Fibroblast of villous mesenchyme (primary cell): ENCODE measurements at places on chromosomes 13 and 19. TPM values are rescaled to one million over a fixed set of nuclear protein-coding genes. Genes with fewer than 3 reads are reported as not detected.
A peak's percentile ranks its signal among the peaks of the same experiment; 100 is the strongest.

GRCh38 chr13:74063533-74064100 lies 70.6 kb downstream of the KLF12 start:
- no peak for DNase-seq

- DNase-seq = peak; percentile 55
Measured at GRCh38 chr19:3656073-3656746, 29.6 kb upstream of the CACTIN start.

DNA sequence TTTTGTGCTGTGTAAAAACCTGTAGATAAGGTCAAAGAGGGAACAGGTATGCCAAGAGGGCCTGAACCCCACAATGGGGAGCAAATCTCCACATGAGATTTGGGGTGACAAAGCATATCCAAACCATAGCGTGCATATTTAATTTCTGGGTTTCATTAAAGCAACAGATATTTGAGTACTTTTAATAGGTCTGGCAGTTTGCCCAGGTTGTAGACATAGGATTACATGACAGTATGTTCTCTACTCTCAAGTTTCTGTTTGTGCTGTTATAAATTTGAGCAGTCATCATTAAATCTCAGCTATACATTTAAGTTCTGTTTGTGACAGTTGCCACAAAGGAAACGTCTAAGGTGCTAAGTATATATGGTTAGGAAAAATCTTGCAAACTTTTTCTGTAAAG lies 236.4 kb downstream of the ATP8A2 start:
- DNase-seq = no peak

DNA sequence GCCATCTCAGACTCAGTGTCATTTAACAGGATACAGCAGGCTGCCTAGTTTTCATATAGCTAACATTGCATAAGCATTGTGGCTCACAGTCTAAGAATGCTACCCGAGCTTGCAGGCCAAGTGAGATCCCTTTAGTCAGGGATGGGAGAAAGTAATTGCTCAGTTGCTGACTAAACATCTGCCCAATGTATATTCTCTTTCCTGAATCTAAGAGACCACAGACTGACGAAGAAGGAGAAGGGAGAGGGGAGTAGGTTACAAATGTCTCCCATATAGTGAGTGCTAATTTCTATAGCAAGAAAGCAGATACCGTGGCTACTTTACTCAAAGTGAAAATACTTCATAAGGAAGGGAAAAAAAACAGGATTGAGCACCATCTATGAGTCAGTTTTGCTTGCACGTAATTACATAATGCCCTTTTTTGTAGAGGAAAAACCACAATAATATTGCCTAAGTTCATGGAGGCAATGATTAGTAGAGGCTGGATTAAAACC lies 453.9 kb downstream of the COG6 start:
- DNase-seq = peak; percentile 93

GRCh38 chr19:33240181-33240771 lies 14.6 kb upstream of the SLC7A10 start:
- no peak for DNase-seq

ZNF304 gene
- total RNA-seq = 9.0 and 11.2 TPM in 2 replicates

ZNF98 gene
- total RNA-seq = not detected in 2 replicates

GRCh38 chr13:44719857-44720671 lies 143.9 kb upstream of the TSC22D1 start:
- peak; percentile 50 for DNase-seq

FCER2 gene
- not detected in 2 replicates for total RNA-seq

IGFL3 gene
- total RNA-seq = not detected in 2 replicates

SMAD9 gene
- 4.2 and 4.3 TPM in 2 replicates for total RNA-seq

PLEKHF1 gene
- 9.9 and 22.5 TPM in 2 replicates for total RNA-seq

- no peak for DNase-seq
Measured at GRCh38 chr19:18041054-18041453, 33.1 kb downstream of the ARRDC2 start.

DNA sequence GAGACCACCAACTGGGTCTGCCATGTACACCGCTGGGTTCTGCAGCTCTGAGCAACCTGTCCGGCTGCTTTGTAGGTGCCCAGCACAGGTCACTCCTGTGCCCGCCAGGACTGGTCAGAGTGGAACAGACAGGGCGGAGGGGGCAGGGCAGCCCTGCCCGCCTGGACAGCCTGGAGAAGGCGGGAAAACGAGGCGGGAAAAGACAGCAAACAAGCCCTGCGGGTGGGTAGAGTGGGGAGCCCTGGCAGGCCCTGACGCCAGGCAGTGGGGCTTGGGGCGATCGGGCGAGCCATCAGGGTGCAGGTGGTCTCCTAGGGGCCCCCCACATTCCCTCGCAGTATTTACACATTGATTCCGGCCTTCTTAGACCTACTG lies 533 bp upstream of the UHRF1 start:
- no peak for DNase-seq

WDR88 gene
- total RNA-seq = not detected in 2 replicates

GRCh38 chr19:11563532-11563931 lies 4.5 kb upstream of the ELOF1 start:
- DNase-seq = no peak

- DNase-seq = no peak
Measured at GRCh38 chr13:50760751-50761150, 82.7 kb downstream of the DLEU7 start.

DNA sequence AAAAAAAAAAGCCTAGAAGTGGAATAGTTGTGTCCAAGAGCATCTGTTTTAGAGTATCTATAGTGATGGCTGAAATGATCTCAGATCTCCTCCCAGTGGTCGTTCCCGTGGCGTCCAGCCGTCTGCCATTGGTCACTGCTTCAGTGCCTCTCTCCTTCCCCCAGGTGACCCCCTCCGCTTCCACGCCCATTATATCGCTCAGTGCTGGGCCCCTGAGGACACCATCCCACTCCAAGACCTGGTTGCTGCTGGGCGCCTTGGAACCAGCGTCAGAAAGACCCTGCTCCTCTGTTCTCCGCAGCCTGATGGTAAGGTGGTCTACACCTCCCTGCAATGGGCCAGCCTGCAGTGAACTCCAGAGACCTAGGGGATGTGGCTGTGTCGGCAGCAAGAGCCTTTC lies 1.9 kb downstream of the TSEN34 start:
- DNase-seq = no peak

DNA sequence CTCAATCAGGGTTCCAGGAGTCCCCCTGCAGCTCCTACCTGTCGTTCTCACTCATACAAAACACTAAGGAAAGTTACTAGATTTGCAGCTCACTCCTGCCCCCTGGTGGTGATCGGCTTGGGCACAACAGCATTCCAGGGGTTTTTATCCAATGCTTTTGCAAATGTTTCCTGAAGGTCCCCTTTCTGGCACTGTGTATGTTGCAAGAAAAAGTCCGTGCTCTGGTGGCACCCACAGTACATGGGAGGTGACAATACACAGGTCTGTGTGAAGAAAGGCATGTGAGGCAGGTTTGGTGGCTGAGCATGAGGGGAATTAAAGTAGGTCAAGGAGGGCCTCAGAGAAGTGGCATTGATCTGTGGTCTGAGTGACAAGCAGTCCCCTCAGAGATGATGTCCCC lies 8.6 kb upstream of the TYK2 start:
- peak; percentile 81 for DNase-seq

GRCh38 chr19:3785451-3785937 lies 687 bp downstream of the MATK start:
- DNase-seq = no peak

DNA sequence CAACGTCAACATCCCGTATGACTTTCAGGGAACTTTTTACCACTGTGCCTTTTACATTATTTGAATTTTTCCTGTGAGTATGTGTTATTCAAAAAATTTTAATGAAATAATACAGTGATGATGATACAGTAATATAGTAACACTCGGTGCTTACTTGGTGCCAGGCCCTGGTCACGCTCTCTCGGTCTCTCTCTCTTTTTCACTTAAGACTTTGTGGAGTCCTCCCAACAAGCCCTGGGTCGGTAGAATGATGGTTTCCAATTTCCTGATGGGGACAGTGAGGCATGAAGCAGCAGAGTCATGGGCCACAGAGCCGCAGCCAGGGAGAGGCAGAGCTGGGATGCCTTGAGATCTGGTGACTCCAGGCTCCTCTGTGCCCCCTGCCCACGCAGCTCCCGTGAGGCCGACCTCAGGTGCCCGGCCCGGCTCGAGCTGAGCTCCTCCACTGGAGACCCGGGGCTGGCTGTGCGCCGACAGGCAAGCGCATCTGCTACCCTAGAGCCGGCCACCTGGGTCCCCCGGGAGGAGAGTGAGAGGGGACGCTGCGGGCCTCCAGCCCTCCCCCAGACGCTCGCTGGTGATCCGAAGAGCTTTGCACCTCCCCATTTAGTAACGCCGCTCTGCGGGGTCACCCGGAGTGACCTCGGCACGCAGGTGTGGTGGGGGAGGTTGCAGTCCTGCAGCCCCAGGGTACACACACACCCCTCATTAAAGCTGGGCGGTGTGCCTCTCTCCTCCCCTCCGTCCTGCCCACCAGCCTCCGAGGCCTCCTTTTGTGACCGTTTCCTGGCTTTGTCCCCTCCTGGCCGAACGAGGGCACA lies 4.4 kb upstream of the SBK3 start:
- peak; percentile 71 for DNase-seq

- DNase-seq = peak; percentile 33
Measured at GRCh38 chr13:24217601-24218281, 57.2 kb downstream of the SPATA13 start.

- DNase-seq = no peak
Measured at GRCh38 chr13:78323040-78323439, 280.3 kb downstream of the POU4F1 start.

DNA sequence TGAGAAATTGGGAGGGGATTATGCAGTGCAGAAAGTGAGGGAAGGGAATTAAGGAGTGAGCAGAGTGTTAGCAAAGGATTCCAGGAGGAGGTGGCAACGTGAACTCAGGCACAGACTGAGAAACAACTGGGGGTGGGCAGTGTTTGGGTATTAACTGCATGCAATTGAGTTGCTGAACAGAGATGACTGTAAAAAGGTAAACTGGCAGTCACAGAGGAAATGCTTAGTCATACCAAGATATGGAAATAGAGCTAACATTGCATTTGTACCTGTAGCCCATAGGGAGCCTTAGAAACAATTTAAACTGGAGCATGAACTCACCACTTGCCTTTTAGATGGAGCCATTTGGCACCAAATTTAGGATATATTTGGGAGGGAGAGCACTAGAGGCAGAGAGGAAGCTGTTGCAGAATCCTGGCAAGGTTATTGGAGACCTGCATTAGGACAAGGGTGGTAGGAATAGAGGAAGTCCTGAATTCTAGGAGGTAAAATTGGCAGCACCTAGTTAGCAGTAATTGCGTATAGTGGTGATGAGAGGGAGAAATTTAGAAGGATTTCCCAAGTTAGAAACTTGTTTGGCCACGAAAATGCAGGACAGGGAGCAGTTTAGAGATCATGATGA lies 100.6 kb upstream of the FRY start:
- no peak for DNase-seq

NCR1 gene
- total RNA-seq = not detected in 2 replicates

- no peak for DNase-seq
Measured at GRCh38 chr13:61180234-61180633, 235.4 kb downstream of the PCDH20 start.

RXFP2 gene
- not detected in 2 replicates for total RNA-seq

- no peak for DNase-seq
Measured at GRCh38 chr19:47371261-47371660, 22.1 kb downstream of the DHX34 start.

DNA sequence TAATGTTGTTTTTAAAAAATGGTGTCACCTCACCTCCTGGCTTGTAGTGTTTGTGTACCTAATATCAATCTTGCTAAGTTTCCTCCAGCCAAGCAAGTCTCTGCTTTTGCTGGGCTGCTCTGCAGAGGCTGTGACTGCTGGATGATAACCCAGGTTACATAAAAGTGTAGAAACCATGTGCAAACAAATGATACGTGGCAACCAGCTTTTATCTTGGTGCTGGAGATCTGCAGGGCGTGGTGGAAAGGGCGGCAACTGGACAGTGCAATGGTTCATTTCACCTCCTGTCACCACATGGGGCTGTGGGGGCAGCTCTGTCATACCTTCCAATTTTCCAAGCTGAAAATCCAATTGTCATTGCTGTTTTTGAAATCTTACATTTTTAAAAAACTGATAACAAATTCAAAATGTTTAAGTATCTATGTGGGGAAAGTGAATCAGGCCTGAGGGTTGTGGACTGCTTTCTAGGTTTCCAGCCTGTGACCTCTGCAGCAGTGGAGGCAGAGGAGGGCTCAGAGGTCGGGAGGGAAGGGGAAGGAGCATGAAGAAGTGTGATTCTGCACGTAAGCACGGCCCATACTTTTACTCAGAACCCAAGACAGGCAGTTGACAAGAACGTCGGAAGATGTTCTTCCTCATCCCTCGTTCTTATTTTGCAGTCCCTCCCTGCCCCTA lies 9.7 kb downstream of the GPR42 start:
- no peak for DNase-seq

GRCh38 chr13:38384171-38384570 lies 34.5 kb downstream of the UFM1 start:
- DNase-seq = no peak

DNA sequence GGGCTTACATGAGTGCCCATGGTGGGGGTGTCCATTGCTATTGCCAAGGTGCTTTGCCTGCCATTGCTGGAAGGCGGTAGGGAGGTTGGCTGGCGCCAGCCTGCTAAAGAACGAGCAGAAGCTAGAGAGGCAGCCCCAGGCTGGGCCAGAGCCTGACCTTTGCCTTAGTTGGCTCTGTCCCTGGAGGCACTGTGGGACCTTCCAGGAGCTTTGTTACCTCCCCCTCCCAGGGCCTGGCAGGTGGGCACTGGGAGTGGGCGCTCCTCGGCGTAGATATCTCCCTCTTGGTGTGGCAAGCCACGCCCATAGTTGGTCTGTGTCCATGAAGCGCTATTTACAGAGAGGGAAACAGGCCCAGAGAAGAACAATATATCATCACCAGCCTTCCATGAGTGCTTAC lies 2.3 kb upstream of the SLC25A42 start:
- DNase-seq = no peak

DNA sequence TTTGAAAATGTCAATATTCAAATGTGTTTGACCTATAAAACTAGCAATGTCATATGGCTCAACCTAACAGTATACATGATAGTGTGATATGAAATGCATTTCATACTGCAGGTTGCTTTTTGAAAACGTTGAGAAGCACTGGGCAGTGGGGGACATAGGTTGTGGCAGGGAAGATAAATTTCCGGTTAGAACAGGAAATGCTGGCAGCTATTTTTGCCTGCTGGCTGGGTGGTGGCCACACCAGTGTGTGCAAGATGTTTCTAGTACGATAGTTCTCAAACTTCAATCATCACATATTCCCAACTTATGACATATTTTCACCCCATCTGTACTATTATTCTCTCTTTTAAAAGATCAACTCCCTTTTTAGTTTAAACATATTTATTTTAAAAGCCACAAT lies 17.2 kb downstream of the FXYD5 start:
- DNase-seq = no peak

- no peak for DNase-seq
Measured at GRCh38 chr13:67042556-67042955, 187.6 kb downstream of the PCDH9 start.

- DNase-seq = peak; percentile 68
Measured at GRCh38 chr13:24207841-24208667, 47.5 kb downstream of the SPATA13 start.

CGB8 gene
- not detected in 2 replicates for total RNA-seq

DNA sequence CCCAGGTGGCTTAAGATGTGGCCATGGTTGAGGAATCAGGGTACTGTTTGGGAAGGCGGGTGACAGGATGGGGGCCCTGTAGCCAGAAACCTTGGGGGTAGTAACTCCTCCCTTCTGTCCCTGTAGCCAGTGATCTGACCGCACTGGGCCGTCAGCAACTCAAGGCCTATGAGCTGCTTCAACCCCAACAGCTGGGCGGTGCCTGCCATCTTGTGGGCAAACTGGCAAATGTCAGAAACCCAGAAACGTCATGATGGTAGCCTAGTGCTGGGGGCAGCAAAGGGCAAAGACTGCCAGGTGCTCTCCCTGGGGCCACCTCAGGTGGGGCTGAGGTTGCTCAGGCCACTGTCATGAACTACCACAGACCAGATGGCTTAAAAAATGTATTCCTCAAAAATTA lies 3.5 kb downstream of the COPE start:
- DNase-seq = peak; percentile 33
